ENCODE measurements at places on chromosomes 6 and 20.

DNA sequence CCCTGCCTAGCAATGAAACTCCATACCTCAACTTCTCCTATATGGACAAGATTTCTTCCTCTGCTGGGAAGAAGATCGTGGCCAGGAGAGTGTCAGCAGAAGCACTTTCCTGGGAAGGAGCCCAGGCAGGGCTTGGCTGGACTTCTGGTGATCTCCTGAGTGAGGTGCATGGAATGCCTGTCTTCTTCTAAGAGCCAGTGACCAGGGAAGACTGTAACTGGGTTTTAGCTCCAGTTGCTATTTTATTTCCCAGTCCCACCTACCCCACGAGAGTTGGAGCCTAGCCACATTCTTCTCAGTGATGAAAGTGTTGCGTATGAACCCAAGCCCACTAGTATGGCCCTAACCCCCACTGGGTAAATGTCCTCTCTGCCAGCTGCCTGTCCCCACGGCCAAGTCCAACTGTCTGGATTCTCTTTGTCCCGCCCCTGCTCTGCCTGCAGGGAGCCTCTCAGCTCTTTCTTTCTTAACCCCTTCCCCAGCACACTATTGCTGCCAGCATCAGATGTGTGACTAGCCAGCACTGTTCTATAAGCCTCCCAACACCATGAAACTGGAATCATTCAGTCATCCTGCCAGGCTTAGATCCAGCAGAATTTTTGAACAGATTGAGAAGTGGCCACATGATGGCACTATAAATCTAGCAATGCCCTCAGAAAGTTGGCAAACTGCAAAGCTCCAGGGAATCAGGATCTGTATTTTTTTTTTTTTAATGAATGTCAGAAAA, 69.8 kb upstream of the FAM184A start:
- DNase-seq = peak; percentile 67

GRCh38 chr20:54356801-54357200, 118.6 kb upstream of the DOK5 start:
- DNase-seq = no peak

DNA sequence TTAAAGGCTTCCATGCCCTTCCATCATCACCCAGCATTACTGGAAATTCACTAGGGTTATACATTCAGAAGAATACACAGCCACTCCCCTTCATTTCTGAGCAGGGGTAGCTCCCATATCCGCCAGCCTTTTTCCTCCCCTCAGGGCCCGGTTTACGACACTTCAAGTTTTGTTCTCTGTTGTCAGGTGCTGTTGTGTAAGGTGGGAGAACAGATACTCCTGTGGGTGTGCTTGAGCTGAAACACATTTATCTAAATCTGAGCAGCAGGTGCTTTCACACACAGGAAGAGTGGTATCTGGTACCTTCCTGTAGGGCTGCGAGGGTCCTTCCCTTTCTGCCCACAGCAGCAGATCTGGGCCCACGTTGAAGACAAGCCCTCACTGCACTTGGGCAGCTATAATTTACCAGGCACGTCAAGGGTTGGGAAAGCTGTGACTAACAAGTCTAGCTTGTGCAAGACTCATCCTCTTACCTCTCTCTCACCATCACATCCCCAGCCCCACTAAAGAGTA, 215.8 kb upstream of the RREB1 start:
- no peak for DNase-seq

GRCh38 chr6:31947864-31948263, 2.0 kb downstream of the CFB start:
- DNase-seq = no peak

DNA sequence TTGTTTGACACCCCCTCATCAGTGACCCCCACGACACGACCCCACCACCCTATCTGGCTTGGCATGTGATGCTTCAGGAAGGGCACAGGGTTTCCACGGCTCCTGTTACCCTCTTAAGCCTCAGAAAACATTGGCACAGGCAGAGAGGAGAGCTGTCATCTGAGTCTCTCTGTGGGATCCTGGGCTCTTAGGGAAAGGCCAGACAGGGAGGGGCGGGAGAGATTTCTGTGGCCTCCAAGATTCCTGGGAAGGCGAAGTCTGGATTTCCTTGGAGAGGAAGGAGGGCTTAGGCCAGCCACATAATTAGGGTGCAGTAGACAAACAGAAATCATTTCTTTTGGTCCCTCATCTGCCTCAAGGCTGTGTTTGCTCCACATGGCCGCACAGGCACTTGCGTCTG, 191.6 kb upstream of the SNX9 start:
- no peak for DNase-seq

- DNase-seq = no peak
Measured at GRCh38 chr6:103819509-103819908, 1040.2 kb downstream of the HACE1 start.

- no peak for DNase-seq
Measured at GRCh38 chr6:7505189-7505699, 36.2 kb upstream of the DSP start.

Data from kidney capillary endothelial cell (primary cell).